Smooth muscle cell of the brain vasculature (primary cell): ENCODE measurements at places on chromosomes 11 and 22.
A peak's percentile ranks its signal among the peaks of the same experiment; 100 is the strongest.

- no peak for DNase-seq
These were observed 3.8 kb downstream of the EHD1 start for GRCh38 chr11:64874308-64875240.

GRCh38 chr11:125512106-125512505 lies 16.0 kb upstream of the FEZ1 start:
- DNase-seq = no peak

GRCh38 chr11:62487738-62488551 lies 58.7 kb downstream of the AHNAK start:
- DNase-seq = no peak

GRCh38 chr22:46546466-46547178 lies 9.2 kb upstream of the CELSR1 start:
- no peak for DNase-seq

- no peak for DNase-seq
These were observed 1776.0 kb downstream of the LRRC4C start for GRCh38 chr11:39683288-39683950.

DNA sequence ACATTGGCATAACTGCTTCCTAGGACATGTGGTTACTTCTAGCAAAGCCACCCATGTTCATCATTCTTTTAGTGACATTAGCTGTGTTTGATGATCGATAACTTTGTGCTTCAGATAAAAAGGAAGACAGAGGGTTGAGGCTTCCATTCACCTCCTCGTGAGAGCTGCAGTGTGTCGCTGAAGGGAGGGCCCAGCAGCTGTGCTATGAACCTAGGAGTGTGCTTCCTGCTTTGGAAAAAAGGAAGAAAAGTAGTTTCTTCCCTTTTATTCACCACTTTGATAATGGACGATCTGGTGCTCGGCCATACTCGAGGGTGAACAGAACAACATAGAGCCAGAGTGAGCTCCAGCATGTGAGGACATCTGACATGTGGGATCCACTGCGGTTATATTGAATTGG lies 6.1 kb upstream of the RFPL2 start:
- DNase-seq = no peak

DNA sequence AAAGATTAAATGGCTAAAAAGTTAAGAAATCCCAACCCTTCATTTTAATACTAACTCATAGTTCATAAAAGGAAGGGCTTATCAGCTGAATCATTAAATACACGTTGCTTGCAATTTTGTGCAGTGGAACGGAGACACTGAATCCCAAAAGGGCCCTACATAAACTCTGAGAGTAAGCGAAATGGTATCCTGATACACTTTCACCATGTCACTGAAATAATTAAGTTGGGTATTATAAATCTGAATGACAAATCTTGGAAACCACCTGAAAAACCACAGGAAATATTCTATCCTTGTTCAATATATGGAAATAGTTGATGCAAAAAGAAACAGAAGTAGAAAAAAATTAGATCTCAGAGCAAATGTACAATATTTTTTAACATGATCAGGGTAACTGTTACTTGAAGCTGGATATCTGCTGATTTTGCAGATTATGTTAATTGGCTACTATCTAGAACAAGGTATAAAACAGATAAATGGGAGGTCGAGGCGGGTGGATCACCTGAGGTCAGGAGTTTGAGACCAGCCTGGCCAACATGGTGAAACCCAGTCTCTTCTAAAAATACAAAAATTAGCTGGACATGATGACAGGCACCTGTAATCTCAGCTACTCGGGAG lies 55.1 kb downstream of the MAML2 start:
- no peak for DNase-seq

DNA sequence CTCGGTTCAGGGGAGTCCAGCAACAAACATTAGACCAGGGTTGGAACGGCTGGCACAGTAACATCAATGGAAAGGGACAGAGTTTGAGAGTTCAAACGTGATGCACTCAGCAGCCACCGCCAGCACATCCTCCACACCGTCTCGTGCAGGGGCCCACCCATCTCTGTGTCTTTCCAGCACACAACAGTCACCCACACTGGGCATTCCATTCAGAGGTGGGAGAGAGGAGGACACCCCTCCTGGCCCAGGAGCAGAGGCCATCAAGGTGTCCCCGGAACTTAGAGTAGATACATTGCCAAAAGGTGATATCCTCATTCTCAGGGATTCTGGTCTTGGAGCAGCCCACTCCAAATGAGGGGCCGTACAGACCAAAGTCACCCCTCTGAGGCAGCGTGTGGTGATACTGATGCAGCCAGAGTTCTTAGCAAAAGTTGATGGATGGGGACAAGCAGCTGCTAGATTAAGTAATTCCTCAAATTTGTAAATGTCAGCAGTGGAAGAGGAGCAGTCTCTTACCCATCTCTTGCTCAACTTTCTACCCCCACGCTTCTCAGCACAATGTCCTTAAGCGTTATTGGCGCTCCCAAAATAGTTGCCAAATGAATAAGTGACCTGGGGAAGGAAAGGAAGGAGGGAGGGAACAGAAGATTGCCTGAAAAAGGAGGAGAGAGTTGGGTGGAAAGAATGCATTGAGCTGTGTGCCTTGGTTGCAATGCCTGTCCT lies 5.5 kb downstream of the SNAP29 start:
- no peak for DNase-seq

GRCh38 chr22:38435010-38435409 lies 20.0 kb downstream of the KCNJ4 start:
- no peak for DNase-seq

GRCh38 chr22:31957970-31958594 lies 13.7 kb downstream of the YWHAH start:
- no peak for DNase-seq

DNA sequence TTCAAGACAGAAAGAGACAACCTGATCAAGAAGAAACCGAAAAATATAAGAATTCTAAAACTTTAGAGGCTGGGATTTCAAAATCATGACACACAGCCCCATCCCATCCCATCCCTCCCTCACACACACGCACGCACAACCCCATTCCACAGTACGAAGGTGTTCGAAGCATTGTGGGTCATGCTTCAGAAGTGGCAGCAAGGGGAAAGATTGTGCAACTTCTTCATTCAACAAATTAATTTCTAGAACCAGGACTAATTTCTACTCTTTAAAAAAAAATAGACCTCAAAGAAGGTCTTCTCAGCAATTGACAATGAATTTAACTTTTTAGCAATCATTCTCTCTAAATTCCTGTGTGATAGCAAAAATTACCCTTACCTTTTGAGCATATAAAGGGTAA lies 867 bp downstream of the SPA17 start:
- no peak for DNase-seq

- DNase-seq = no peak
These were observed 120.9 kb downstream of the SLC17A6 start for GRCh38 chr11:22459048-22459447.

GRCh38 chr11:9210224-9210921 lies 54.8 kb downstream of the DENND5A start:
- DNase-seq = no peak

DNA sequence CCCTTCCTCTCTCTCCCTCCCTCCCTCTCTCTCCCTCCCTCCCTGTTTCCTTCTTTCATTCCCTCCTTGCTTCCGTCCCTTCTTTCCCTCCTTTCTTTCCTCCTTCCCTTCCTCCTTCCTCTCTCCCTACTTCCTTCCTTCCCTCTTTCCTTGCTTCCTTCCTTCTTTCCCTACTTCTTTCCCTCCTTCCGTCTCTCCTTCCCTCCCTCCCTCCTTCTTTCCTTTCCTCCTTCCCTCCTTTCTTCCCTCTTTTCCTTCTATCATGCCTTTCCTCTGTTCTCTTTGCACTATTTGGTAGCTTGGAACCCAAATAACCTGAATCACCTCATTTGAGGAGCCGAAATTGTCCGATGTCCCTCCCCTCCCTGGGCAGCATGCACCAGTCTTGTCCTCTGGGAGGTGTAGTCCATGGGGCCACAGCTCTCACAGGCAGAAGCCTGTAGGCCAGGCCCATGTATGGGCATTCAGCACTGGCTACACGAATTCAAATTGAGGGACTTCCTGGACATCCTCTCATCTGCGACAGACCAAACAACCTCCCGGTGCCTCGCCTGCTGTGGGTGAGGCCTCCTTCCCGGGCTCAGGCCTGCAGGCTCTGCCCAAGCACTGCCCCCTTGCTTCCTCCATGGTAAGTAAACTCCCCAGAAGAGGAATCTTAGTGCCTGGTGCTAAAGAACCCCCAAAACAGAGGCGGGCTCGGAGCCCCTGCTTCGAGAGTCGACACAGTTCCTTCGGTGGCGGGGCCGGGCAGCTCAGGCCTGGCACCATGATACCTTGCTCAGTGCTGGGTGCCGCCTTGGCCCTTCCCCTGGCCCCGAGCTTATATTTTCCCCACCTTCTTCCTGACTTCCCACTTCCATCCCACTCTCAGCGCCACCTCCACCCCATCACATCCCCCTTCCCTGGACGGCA lies 454.1 kb upstream of the CADM1 start:
- no peak for DNase-seq

- DNase-seq = no peak
These were observed 3.1 kb downstream of the KCNJ5 start for GRCh38 chr11:128894286-128894681.

DNA sequence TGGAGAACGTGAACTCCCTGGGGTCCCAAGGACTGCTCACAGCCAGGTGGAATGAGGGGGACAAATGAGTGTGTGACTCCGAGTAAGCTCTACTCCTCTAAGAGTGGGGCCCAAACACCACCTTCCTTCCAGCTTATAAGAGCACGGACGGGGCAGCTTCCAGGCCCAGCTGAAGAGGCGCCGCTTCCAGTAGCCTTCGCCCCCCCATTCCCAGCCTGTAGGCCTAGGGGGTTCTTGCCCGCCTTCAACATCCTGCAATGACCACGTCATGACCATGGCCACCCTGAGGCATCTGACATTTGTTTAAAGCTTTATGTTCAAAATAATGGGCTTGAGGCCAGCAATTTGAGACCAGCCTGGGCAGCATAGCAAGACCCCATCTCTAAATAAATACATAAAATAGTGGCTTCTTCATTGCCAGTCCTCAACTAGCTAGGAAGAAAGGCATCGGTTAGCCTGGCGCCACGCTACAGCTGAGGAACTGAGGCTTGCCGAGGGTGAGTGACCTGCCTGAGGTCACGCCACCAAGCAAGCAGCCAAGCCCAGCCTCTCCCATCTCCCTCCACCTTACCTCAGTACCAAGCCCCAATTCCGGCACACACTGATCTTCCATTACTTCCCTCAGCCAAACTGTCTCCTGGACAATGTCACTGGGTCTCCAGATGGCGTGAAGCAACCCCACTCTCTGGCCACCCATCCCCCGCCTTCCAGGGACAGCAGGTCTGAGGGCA lies 7.8 kb upstream of the TNFRSF13C start:
- no peak for DNase-seq

- DNase-seq = no peak
These were observed 16.1 kb downstream of the BIK start for GRCh38 chr22:43126501-43127165.

DNA sequence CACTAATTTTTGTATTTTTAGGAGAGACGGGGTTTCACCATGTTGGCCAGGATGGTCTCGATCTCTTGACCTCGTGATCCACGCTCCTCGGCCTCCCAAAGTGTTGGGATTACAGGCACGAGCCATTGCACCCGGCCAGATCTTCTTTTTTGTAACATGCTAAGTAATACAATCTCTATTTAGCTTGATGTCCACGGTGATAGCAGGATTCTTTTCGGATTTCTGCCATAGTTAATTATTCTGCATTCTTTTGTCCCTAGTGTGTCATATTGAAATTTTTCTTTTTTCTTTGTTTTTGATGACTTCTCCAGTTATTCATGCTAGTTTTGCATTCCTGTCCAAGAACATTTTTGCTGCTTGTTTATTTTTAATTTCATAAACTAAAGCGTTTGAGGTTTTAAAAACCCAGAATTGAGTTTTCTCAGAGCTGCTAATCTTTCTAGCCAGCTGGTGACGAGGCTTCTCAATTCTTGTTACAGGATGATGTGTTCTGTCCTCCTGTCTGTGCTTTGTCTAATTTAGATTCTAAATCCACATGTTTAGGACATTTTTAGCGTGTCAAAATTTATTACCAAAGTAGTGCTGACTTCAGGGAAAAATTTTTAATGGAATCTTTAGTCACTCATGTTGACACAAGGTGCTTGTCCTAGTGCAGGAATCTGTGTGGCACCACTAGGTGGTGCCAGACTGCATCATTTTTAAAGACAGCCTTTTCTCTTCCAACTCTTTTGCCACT lies 21.8 kb downstream of the NF2 start:
- no peak for DNase-seq

GRCh38 chr11:76663912-76664440 lies 6.6 kb downstream of the LRRC32 start:
- no peak for DNase-seq

GRCh38 chr22:41833369-41834004 lies 582 bp downstream of the SREBF2 start:
- DNase-seq = no peak

DNA sequence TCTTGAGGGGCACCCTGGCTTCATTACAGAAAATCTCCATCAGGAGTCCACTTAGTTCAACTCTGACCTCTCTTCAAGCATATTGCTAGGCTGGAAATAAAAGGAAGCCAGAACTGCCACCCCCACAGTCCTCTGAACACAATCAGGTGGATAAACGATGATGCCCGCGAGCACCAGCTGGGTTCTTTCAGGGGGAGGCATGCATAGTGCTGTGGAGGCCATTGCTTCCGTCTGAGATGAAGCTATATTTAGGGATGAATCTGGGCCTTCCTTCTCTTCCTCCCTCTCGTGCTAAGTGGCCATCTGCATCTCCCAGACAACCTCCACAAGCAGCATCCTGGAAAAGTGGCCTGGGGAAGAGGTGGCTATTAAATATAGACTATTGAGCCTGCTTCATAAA lies 3.9 kb upstream of the MICAL2 start:
- DNase-seq = no peak

- peak; percentile 86 for DNase-seq
These were observed 52.6 kb downstream of the ARHGAP42 start for GRCh38 chr11:100739666-100740065.

DNA sequence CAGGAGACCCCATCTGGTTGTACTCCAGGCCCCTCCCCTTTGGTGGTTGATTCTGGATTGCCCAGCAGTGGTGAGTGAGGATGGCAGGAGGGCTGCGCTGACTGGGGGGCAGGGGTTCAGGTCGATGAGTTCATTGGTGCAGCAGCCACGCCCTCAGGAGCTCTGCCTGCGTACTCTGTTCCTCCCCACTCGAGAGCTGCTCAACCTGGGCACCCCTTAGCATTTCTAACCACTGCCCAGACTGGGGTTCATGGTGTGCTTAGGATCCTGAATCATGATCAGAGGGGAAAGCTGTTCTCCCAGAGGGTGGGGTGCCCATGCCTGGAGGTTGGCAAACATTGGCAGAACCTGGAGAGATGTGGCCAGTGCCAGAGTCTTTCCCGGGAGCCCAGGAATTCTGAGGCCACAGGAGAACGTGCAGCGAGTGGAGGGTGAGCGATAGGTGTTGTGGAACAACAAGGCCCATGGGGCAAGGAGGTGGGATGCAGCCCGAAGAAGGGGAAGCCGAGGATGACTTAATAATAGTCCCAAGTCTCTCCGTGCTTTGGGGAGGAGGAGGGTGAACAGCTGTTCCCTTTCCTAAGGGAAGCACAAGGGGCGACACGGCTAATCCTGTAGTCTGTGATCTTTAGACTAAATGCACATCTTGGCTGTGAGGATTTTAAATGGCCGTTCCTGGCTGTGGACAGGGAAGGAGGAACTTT lies 75.5 kb downstream of the SCN3B start:
- no peak for DNase-seq
